ENCODE measurements at places on chromosomes 7 and 10. TPM values are rescaled to one million over a fixed set of nuclear protein-coding genes. Genes with fewer than 3 reads are reported as not detected.

DNA sequence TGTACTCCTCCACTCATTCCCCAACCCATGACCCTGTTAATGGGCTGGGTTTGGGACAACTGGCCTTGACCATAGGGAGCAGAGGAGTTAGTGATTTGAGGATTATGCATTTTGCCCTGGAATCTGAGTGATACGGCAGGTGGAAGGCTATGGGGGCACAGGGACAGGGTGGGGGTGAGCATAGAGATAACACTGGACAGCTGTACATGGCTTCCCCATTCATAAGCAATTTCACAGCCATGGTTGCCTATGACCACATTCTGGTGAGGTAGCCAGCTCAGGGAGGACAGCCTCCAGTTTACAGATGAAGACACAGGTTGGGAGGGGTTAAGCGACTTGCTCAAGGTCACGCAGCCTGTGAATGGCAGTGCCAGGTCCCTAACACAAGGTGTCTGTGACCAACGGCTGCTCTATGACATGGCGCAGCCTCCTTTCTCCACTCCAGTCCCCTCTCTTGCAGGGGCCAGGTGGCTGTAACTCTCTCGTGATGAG lies 319.5 kb downstream of the PLXNA4 start:
- peak; percentile 23 for DNase-seq

GRCh38 chr7:79529214-79529880 lies 75.9 kb upstream of the MAGI2 start:
- DNase-seq = no peak

DNA sequence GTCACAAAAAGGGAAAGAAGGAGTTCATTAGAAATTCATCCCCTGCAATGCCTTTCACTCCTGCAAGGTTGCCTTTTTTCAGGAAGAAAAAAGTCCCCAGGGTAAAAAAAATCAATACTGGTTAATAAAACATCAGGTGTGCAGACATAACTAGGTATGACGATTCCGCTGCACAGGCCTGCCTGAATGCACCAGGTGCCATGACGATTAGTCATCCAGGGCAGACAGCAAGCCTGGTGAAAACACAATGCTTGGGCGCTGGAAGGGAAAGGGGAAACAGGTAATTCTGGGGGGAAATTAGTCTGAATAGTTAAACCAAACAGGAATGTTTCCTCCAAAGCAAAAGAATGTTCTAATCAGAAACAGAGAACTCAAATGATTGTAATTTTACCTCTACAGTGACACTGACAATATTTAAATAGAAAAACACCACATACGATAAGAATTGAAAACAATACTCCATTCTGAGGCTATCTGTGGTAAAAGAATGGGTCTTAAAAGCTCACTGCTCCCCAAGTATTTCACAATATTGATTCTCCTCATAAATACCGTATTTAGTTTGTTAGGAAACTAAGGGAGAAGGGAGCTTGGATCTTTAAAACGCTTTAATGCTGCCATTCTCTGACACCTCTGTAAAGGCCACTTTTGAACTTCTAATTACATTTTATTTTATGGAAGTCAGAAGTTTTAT lies 45.2 kb downstream of the VPS41 start:
- DNase-seq = no peak

Gene IL15RA
- 17.2 TPM for total RNA-seq
